ENCODE measurements at places on chromosomes 7 and 10.

DNA sequence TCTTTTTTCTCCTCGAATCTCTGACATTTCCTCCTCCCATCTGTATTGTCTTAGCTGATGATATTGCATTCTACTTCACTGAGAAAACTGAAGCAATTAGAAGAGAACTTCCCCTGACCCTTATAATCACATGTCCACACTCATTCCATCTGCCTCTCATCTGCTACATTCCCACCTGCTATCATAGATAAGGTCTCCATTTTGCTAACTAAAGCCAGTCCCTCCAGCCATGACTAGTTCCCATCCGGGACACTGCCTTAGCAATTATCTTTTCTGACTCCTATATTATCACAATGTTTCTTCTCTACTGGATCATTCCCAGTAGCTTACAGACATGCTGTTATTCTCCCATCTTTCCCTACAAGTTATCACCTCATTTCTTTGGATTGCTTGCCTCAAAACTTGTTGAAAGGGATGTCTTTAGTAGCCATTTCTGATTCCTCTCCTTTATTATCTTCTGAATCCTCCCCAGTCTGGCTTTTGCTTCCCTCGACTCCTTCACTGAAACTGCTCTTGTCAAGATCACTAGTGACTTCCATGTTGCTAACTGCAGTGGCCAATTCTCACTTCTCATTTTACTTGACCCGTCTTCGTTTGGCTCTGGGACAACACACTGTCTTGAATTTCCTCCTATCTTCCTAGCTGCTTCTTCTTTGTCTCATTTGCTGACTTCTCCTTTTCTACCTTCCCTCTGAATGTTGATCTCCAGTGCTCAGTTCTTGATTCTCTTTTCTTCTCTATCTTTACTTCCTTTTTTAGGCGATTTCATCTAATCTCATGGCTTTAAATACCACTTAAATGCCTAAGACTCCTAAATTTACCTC lies 35.9 kb downstream of the FZD1 start:
- no peak for DNase-seq

GRCh38 chr7:92671505-92672169 lies 81.4 kb upstream of the FAM133B start:
- no peak for DNase-seq

- DNase-seq: peak; percentile 8
Measured at GRCh38 chr10:74058658-74059057, 60.7 kb downstream of the VCL start.

DNA sequence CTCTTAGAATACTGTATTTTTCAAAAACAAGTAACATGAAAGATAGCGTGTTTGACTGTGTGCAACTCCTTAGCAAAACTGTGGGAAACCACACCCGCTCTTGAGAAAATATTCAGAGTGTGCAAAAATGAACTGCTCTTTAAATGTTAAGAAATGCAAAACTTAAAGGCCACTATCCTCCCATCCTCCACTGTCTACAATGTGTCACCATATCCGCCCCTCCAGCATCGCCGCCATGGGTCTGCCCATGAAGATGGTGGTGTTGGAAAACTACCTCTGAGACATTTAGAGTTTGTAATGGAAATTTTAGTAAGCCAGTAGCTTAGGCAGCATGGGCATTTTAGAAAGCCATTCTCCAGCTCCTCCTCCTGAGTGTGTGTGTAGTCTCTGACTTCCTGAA lies 20.1 kb upstream of the NMT2 start:
- DNase-seq: peak; percentile 19

GRCh38 chr10:102583435-102584417 lies 60.6 kb upstream of the TRIM8 start:
- peak; percentile 74 for DNase-seq

- DNase-seq: no peak
Measured at GRCh38 chr10:99785646-99786045, 3.2 kb downstream of the ABCC2 start.

- no peak for DNase-seq
Measured at GRCh38 chr7:79615466-79615865, 162.0 kb upstream of the MAGI2 start.

GRCh38 chr10:75395932-75396630 lies 5.5 kb downstream of the ZNF503 start:
- no peak for DNase-seq

DNA sequence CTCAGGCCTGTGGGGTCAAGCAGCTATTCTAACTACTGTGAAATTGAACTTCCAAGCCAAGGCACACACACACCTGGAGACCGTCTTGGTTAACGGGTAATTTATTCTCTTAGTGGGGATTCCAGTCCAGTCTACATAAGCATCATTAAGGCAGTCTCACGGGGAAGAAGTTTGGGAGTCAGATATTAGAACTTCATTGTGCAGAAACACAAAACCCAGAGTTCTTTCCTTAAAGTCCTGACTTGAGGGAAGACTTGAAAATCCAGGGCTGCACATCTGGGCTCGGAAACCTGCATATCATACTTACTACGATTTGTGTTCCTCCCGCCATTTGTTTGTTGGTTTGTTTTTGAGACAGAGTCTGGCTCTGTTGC lies 112.0 kb downstream of the PTPRN2 start:
- DNase-seq: no peak

GRCh38 chr7:39306016-39306570 lies 260.1 kb upstream of the YAE1 start:
- DNase-seq: no peak

GRCh38 chr7:94089806-94090205 lies 85.7 kb upstream of the BET1 start:
- DNase-seq: no peak

DNA sequence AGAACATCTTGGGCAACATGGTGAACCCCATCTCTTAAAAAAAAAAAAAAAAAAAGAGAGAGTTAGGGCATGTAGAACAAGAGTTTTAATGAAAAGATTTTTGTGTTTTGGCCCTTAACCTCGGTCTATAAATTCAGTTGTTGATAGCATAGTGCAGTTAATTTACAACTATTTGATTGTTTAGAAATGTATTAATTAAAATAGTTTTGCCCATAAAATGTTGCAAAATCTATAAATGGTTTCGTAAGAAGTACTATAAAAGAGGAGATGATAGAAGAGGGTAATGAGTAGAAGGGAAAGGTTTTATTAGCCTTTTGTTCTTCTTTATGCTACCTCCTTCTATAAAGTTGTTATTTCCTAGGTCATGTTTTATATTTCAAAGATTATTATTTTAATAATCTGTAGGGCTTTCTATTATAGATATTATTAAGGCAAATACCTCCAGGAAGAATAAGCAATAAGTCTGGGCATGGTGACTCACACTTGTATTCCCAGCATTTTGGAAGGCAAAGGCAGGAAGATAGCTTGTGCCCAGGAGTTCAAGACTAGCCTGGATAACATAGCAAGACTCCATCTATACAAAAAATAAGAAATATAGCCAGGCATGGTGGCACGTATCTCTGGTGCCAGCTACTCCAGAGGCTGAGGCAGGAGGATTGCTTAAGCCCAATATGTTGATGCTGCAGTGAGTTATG lies 73.3 kb downstream of the MCU start:
- DNase-seq: no peak

DNA sequence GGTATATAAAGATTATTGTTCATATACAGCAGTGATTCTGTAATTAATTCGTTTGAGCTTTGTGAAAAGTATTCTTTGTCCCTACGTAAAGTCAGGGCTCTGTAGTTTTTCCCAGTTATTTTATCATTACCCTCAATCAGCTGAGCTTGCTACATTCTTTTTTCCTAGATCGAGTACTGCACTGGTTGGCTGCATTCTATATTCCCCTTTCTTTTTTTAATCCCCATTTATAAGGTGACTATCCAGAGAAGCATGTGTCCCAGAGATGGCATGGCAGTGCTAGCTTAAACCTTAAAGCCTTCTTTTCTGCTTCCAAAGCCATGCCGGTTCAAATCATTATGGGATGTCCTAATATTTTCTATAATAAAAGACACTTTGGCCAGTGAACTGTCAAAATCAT lies 230.1 kb upstream of the CELF2 start:
- no peak for DNase-seq

DNA sequence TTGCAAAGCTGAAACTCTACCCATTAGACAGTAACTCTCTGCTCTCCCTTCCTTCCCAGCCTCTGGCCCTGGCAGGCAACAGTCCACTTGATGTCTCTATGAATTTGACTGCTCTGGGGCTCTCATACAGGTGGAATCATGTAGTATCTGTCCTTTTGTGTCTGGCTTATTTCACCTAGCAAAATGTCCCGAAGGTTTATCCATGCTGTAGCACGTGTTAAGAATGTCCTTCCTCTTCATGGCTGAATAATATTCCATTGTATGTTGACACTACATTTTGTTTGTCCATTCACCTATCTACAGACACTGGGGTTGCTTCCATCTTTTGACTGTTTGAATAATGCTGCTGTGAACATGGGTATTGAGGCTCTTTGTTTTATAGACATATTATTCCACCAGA lies 128.9 kb downstream of the EGFR start:
- DNase-seq: no peak

- DNase-seq: no peak
Measured at GRCh38 chr10:5073659-5074058, 20.6 kb upstream of the AKR1C3 start.

DNA sequence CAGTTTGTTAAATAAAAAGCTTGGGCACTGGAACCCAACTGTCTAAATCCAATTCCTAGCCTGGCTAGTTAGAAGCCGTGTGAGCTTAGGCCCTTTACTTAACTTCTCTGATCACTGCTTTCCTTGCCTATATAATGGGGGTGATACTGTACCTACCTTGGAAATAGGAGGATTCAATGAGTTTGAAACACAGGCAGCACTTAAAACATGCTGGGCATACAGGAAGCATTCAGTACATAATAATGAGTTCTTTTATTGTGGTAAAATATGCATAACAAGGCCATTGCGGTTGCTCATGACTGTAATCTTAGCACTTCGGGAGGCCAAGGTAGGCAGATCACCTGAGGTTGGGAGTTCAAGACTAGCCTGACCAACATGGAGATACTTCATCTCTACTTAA lies 47.4 kb upstream of the SEPHS1 start:
- DNase-seq: no peak

GRCh38 chr10:62688971-62689700 lies 115.4 kb upstream of the ADO start:
- DNase-seq: no peak

- no peak for DNase-seq
Measured at GRCh38 chr10:60312818-60313588, 76.7 kb downstream of the ANK3 start.

DNA sequence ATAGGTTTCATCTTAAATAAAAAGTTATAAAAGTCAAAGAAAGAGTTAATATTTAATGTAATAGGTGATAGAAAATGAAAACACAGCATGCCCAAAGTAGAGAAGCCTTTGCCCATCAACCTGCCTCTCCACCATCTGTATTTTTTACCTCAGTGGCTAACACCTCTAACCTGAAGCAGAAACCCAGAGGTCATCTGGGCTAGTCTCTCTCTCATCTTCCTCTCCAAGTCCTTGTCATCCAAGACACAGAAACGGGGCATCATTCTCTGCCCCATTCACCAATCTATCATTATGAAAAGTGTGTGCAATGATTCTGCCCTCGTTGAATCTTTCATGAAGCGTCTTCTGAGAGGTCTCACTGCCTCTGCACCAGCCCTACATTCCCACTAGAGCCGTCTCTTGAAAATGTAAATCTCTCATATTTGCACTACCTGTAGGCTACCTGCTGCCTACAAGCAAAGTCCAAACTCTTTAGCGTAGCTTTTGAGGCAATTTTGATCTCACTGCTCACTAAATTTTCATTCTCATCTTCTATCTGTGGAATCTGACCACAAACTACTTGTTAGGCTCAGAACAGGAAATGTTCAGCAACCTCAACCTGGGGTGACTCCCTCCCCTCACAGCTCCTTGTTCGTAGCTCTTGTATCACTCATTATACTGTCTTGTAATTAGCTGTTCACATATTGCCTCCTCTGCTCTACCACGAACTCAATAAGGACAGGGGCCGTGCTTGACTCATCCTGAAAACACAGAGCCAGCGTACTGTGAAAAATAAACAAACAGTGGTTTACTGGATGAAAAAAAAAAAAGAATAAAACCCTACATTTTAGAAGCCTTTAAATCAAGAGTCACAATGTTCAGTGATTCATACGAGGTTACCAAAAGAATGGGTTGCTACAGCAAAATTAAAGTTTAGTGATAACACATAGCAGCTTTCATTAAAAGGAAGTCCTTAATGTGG lies 83.1 kb downstream of the CTNNA3 start:
- DNase-seq: peak; percentile 38

- no peak for DNase-seq
Measured at GRCh38 chr10:12196531-12197211, 683 bp downstream of the CDC123 start.
